HCT116 (cell line): ENCODE measurements at places on chromosomes 1 and 21. TPM values are rescaled to one million over a fixed set of nuclear protein-coding genes. Genes with fewer than 3 reads are reported as not detected.

Gene SERTAD4
- total RNA-seq, result 0.07 TPM

- no peaks in the 10 kb centered on the region for H3K4me1 ChIP-seq
- no peak overlapping the region for H3K27ac ChIP-seq
Observed at GRCh38 chr1:62964141-62964540, 180.2 kb downstream of the ATG4C start.

Gene SH3GLB1
- 42.4 TPM for total RNA-seq

Gene ADCY10
- 0.30 TPM for total RNA-seq

DNA sequence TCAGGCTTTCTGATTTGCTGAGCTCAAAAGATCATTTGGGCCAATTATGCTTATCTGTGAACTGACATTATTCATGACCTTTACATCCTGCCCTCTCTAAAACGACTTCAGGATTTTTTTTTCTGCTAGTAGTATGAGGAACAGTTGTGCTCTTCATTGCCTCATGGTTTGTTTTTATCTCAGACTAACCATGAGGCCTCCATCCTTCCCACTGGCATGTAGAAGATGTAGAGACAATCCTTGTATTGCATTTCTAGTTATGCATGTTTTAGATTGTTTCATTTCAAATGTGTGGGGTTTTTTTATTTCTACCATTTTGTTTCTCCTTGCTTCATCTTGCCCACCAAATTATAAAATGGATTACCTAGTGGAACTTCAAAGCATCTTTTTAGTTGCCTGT, 82.8 kb upstream of the C1orf87 start:
- H3K4me1 ChIP-seq, result no peaks in the 10 kb centered on the region
- no peak overlapping the region for H3K27ac ChIP-seq
- no peak overlapping the region for H3K4me3 ChIP-seq
- no peak for DNase-seq
- H3K27me3 ChIP-seq, result peaks cover 13% of the 10 kb centered on the region; the same call in 1 of the 2 replicates

DNA sequence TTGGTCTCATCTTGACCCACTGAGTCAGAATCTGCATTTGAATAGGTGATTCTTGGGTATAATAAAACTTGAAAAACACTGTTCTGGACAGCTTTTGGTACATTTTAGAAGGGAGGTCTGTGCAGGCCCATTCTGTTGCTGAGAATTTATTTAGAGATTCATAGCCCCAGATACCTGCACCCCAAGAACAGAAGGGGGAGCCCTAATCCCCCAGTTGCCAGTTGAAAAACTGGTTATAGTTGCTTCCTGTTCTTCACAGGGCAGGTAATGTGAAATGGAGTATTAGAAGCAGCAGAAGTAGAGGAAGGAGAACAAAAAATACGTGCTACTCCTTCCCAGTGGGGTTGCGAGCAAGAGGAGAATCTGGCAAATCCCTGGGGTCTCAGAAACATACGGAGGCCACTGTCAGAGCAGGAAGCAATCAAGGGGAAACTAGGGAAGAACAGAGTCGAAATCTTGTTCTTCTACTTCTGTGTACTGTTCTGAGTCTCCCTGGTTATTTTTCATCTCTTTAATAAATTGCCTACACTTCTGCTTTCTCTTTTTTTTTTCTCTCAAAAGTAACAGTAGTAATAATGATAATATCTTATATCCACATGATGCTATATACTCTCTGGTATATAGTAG, 4.6 kb upstream of the CLCA2 start:
- no peak overlapping the region for H3K4me3 ChIP-seq
- H3K4me1 ChIP-seq, result no peaks in the 10 kb centered on the region
- no peak for DNase-seq
- H3K27me3 ChIP-seq, result no peaks in the 10 kb centered on the region

Gene ZNF648
- 0.57 TPM for total RNA-seq

DNA sequence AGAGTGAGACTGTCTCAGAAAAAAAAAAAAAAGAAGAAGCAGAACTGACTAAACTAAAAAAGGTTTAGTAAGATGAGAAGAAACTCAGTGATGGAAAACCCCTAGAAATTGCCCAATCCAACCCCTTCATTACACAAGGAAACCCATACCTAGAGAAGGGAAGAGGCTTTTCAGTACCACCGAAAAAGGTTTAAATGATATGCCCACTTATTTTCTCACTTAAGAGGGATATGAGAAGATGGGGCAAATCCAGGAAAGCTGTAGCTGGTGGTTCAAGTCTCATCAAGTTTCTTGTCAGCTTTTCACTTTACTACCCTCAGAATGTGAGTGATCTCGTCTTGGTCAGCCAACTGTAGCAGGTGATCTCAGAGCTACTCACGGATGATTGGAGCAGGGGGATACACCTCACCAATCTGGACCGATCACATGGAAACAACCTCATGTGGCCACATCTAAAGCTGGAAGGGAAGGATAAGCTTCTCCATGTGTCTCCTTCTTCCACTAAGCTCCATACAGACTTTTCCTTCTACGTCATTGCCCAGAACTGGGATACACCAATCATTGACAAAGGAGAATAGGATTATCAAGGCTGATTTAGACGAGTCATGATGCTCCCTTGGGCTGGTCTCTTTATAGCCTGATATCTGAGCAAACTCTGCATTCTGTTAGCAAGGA, 126.7 kb upstream of the POU3F1 start:
- H3K36me3 ChIP-seq, result no peaks in the 10 kb centered on the region
- H3K27me3 ChIP-seq, result 0 out of 2 replicates have a peak, but pooled peaks cover 7% of the 10 kb centered on the region
- no peaks in the 10 kb centered on the region for H3K4me1 ChIP-seq
- no peak overlapping the region for H3K4me3 ChIP-seq
- no peak overlapping the region for H3K27ac ChIP-seq

- no peak for DNase-seq
- no peak overlapping the region for H3K4me3 ChIP-seq
- no peaks in the 10 kb centered on the region for H3K36me3 ChIP-seq
- no peaks in the 10 kb centered on the region for H3K27me3 ChIP-seq
Observed at GRCh38 chr1:164660775-164661174, 101.8 kb downstream of the PBX1 start.

DNA sequence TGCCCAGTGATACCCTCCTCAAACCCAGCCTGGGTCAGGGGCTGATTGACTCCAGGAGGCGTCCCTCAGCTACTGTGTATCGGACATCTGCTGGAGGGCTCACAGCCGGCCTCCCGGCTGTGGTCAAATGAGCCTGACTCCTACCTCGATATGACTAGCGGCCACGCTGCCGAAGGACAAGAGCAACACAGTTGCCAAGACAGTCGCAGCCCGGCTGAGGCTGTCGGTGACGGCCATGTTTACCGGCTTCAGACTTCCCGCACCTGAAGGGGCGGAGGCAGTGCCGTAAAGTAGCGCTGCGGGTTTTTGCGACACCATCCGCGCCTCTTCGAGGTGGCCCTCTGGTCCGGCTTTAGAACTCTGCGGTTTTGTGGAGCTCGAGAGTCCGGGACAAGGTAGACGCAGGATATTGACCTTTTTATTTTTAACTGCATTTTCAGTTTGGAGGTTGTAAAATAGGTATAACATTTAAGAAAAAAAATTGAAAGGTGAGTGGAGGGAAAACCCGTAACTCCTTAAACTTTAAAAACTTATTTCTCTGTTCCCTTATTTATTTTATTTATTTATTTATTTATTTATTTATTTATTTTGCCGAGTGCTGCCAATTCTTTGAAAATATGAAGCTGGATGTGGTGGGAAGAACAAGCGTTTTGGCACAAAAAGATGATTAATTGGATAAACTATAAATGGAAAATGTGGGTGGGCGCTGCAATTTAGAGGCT, at the start of gene PIGK:
Gene PIGK, minus strand, starts transcription at position 265 of the 722 bp plus-strand sequence. Its CDS starts 28 bp downstream, at position 237.
- peak; percentile 83 for DNase-seq
- H3K36me3 ChIP-seq, result no peaks in the 10 kb centered on the region
- H3K4me3 ChIP-seq, result peak within 1 kb of the TSS; percentile 97
- H3K27ac ChIP-seq, result peak within 1 kb of the TSS; percentile 46
- H3K4me1 ChIP-seq, result 0 out of 2 replicates have a peak, but pooled peaks cover 2% of the 10 kb centered on the region
